ENCODE measurements at places on chromosomes 3 and 15.

DNA sequence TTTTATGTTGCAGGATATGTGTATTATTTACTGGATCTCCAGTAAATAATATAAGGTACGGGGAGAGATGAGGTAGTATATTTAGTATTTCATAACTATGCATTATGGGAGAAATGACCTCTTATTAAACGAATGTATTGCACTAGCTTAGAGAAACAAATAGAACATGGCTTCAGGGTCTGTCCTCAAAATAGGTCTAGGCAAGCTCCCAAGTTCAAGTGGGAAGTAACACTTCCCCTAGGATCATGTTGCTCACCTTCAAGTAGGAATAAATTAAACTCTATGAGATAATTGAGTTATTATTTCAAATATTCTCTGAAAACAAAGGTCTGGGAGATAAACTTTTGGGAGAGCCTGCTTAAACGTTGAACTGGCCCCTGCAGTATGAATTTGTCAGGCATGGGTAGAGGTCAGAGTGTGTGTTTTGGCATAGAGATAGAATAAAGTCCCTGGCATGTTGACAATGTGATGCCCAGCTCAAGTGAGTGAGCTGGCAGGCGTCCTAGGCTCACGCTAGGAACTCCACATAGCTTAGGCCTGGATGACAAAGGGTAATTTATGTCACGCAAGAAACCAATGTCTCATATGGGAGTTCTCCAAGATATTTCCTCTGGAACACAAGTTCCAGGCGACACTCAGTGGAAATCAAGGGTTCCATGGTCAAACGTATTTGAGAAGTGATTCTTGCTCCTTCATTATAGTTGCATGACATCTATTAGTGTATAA, 236.8 kb downstream of the CACNA2D3 start:
- DNase-seq: no peak

DNA sequence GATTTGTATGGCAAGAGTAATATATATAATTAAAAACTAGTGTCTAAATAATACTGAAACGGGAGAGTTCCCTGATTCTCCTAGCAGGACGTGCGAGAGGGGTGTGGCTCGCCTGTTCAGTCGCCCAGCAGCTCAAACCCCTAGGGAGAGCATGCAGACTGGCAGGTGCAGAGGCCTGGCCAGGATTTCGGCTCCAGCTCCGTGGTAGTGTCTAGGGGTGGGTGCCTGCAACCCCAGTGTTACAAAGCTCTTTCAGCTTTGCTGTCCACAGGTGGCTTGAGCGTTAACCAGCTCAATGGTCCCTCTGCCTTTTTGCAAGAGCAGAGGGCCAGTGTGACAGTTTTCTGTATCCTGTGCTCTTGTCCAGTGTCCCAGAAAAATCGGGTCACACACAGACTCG, 226.6 kb downstream of the ALCAM start:
- DNase-seq: no peak

- DNase-seq: no peak
Measured at GRCh38 chr3:114706591-114707232, 412.9 kb downstream of the TIGIT start.

DNA sequence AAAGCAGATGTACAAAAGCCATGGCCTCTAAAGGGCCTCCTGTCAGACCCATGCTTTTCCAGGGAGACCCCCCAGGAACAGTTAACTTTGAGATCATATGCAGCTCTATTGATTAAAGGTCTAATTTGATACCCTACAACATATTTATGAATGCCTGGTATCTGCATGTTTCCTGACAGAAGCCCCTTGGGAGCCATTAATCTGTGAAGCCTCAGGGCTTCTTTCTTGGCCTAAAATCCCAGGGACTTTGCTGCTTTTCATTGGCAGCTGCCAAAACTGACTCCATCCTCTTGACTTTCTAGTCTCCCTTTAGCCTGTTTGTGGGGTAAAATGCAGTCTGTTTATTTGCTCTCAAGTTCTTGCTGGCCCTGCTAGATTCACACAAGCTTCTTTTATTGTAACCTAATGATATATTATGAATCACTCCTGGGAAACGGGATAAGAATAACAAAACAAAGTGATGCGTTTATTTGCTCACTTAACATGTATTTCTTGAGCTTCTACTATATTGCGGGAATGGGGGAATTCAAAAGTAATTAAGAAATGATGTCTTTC, 257.0 kb downstream of the LSAMP start:
- DNase-seq: no peak

GRCh38 chr3:149881879-149882278, 68.9 kb downstream of the RNF13 start:
- no peak for DNase-seq
